Stimulated activated CD8-positive, alpha-beta memory T cell treated with anti-CD3 and anti-CD28 coated beads, Interleukin-7, amount 100 ng/mL, for 4 hours (primary cell): ENCODE measurements at places on chromosomes 16 and 17.

DNA sequence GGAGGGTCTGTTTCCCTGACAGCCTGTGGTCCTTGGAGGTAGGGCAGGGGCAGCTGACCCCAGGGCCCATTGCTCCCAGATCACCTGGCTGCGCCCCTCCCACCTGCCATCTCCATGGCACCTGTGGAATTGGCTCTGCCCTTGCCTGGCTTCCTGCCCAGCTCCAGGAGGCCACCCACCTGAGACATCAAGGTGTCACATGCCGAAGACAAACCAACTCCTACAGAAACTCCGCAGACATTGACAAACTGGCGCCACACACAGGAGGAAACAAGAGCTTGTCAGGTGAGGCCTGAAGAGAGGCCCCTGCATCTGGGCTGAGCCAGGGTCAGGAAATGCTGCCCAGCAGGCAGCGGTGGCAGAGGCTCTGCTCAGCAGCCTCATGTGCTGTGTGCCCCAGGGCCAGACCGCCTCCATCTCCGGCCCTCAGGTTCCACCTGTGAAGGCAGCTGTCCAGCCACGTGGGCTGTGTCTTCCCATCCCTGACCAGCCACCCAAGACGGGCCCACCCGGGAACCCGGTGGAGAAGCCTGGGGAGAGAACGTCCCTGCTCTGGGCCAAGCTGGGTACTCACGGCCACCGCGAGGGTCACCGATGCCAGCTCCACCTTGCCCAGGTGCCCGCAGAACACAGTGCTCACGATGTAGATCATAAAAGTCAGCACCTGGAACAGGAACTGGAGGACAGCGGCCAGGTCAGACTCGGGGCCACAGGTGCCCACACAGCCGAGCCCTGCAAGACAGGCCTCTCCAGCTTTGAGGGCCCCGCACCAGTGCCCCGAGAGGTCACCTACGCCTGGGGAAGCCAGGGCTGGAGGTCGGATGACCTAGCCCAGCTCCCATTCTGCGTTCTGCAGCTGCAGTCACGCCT is 1.6 kb downstream of the SLC47A2 start:
- DNase-seq: no peak

- DNase-seq: no peak
These were observed 65.1 kb downstream of the UTP18 start for GRCh38 chr17:51325471-51325870.

- peak; percentile 1 for DNase-seq
These were observed 57.7 kb downstream of the CMC2 start for GRCh38 chr16:80948886-80949493.

DNA sequence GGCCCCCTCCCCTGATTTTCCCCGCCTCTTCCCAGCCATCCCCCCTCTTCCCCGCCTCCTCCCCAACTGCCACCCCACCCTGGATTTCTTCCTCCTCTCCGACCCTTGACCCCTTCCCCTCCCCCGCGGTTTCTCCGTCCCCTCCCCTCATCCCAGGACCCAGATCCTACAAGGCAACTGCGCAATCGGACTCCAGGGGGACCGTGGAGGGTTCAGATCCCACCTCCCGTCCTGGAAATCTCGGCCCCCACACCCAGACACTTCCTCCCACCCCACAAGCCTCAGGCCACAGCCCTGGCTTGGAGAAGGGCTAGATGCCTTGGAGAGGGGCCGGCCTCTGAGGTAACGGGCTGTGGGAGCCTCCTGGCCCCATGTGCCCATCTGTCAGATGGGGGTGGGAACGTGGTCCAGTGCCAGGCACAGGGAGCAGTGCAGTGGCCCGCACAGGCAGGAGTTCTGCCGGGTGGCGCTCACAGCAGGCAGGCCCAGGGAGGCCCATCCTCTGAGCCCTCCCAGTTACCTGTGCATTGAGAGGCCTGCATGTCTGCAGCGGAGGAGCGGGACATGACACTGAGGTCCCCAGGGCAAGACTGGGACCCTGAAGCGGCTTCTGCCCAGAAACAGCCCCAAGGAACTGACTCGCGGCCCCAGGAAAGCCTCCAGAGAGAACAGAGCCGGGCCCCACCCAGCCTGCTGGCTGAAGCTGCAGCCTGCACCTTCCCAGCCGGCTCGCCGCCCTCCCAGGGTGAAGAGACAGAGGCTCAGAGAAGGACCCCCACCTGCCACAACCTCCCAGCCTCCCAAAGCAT is 16.7 kb downstream of the ZNF423 start:
- no peak for DNase-seq
